NCI-H748 treated with DMSO at 0.1 percent for 48 hours (cell line): ENCODE measurements at places on chromosomes 1 and 21.

- peak; percentile 92 for DNase-seq
Observed at GRCh38 chr21:37060296-37060695, 12.6 kb downstream of the PIGP start.

GRCh38 chr1:53589043-53589887, 130.1 kb downstream of the DMRTB1 start:
- DNase-seq = no peak

- no peak for DNase-seq
Observed at GRCh38 chr1:176111835-176112234, 95.3 kb downstream of the COP1 start.

GRCh38 chr1:228801068-228801467, 65.8 kb downstream of the RHOU start:
- DNase-seq = no peak

DNA sequence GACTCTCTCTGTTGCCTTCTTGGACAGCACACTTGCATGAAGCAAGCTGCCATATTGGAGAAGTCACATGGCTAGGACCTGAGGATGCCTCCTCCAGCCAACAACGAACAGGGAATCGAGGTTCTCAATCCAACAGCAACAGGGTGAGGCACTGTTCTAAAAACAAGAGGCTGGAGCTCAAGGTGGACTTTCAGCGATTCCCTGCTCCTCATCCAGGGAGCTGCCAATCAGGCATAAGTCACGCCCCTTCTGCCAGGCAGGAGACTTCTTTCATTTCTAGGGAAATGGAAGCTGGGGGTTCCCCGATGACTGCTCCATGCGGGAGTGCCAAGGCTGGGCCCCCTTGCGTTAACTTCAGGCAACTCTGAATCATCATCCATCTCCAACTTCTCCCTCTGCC, 22.7 kb upstream of the IFNAR1 start:
- no peak for DNase-seq

DNA sequence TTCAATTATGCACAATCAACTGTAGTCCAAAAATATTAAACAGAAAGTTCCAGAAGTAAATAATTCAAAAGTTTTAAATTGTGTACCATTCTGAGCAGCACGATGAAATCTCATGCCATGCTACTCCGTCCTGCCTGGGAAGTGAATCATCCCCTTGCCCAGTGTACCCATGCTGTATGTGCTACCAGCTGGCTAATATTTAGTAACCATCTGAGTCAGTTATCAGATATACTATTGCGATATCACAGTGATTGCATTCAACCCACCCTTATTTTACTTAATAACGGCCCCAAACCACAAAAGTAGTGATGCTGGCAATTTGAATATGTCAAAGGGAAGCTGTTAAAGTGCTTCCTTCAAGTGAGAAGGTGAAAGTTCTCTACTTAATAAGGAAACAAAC, 56.2 kb downstream of the EVI5 start:
- no peak for DNase-seq

- DNase-seq = no peak
Observed at GRCh38 chr1:167270349-167271092, 49.8 kb downstream of the POU2F1 start.

DNA sequence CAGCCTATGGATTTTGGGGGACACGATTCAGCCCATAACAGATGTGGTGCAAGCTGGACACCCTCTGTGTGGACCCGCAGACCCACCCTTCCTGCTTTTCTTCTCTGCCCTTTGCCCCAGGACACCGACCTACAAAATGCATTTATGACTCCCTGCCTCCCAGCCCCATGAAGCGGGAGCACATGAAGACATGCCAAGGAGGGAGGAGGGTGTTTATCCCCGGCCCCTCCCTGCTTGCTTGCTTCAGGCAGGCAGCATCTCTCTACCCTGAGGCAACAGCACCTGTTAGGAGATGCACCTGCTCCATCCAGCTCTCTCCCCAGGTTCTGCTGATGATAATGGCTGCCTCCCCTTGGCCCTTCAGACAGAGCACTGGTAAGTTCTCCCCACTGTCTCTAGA, 187.5 kb downstream of the PSMG1 start:
- DNase-seq = no peak

- DNase-seq = no peak
Observed at GRCh38 chr1:165536016-165536415, 7.8 kb upstream of the LRRC52 start.

DNA sequence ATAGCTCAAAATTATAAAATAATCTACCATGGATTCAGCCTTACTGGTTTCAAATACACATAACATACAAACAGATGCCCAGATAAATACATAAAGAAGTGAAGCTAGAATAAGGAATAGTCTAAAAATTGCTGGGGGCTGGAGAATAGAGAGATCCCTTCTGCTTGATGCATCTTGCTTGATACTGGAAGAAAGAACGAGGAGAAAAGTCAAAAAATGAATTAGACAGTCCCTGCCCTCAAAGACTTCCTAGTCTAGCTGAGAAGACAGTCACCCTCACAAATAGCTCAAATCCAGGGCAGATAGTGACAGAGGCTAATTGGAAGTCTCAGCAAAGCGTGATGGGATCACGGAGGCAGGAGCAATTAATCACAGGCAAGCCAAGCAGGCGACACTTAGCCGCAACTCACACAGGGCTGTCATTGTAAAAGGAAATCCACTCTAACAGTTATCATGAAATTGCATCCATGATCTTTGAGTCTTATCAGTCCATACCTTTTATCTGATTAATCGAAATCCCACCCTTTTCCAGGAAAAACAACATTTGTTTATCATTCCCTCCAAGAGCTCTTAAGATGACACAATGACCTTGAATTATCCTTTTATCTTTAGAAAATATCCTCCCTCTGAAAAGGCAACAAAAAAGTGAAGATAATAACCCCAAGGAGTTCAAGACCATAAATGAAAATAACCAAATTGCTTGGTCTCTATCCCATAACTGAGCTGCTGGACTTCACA, 59.7 kb upstream of the TIAM1 start:
- no peak for DNase-seq

- no peak for DNase-seq
Observed at GRCh38 chr1:72419229-72419628, 136.9 kb upstream of the NEGR1 start.

GRCh38 chr1:185803241-185803640, 69.0 kb downstream of the HMCN1 start:
- no peak for DNase-seq

GRCh38 chr1:180028864-180029263, 74.3 kb downstream of the CEP350 start:
- DNase-seq = no peak

- no peak for DNase-seq
Observed at GRCh38 chr1:5906116-5906515, 86.1 kb downstream of the NPHP4 start.

- DNase-seq = no peak
Observed at GRCh38 chr21:15252431-15252830, 187.6 kb upstream of the NRIP1 start.

GRCh38 chr21:25313829-25314228, 293.5 kb downstream of the MRPL39 start:
- DNase-seq = peak; percentile 56
